ENCODE measurements at places on chromosomes 4 and X.

DNA sequence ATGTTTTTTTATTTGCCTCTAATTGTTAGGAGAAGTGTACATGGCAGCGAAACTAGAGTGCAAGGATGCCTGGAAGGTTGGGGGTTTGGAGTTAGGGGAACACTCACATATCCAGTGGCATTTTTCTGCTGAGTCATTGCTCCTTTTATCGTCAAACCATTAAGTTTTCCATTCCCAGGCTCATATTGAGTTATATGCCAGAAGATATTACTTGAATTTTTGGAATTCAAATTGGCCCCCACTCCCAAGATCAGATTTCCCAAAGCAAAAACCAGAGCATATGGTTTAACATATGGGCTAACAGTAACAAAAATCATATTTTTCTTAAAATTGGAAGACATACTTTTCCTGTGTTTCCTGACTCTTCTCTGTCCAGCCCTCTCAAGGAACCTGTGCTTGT, 152.7 kb downstream of the FSTL5 start:
- peak; percentile 12 for DNase-seq

DNA sequence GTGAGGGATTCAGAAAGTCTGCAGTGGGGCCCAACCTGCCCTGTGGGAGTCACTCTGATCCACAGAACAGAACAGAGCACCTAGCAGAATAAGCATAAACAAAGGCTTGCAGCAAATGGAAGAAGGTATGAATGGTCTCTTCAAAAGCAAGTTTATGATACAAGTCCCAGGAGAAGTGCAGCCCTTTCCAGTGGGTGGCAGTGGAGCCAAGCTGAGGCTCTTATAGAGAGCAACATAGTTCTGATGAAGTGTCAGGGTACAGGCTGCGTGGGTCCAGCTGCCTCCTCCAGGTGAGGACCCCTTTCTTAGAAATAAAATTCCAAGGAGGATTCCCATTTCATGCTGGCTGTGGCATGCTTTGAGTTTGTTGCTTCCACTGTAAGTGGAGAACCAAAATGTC, 88.8 kb upstream of the PAK3 start:
- no peak for DNase-seq

DNA sequence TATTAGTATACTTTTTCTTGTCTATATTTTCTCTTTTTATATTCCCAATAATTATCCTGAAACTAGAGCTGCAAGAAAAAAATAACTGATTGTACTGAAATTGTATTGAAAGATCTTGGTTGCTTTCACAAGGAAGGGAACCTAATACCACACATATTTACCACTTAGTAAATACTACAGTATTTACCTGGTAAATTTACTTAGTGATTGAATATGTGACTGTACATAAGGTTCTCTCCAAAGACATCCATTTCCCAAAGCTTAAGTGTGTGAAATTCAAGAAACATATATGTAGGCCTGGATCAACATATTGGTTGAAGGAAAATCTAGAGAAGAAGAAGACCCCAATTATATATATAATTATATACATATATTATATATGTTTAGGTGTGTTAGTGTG, 1272.7 kb downstream of the C4orf33 start:
- DNase-seq = no peak

GRCh38 chr4:89196745-89197144, 85.4 kb downstream of the TIGD2 start:
- DNase-seq = peak; percentile 8

- DNase-seq = no peak
Measured at GRCh38 chr4:25485104-25485503, 108.0 kb downstream of the ANAPC4 start.

- DNase-seq = peak; percentile 33
Measured at GRCh38 chr4:25258980-25259578, 25.2 kb downstream of the PI4K2B start.

DNA sequence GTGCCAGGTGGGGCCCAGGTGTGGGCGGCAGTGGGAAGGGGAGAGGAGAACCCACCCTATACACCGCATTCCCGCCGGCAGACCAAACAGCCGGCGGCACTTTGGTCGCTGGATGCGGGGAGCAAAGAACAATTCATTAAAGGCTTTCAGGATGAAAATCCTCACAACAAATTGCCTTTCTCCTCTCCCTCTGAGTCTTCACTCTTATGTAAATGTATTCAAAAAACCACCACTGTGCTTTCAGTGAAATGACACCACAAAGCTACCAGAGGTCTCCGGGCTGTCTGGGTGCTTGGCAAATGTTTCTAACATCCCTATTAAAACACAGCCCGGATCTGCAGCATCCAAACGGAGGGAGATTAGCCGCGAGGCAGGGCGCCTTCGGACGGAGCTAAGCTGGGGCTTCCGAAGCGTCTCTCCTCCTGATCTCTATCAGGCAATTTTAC, 171.8 kb upstream of the TBL1X start:
- no peak for DNase-seq

- no peak for DNase-seq
Measured at GRCh38 chr4:4750187-4750586, 109.3 kb upstream of the MSX1 start.

DNA sequence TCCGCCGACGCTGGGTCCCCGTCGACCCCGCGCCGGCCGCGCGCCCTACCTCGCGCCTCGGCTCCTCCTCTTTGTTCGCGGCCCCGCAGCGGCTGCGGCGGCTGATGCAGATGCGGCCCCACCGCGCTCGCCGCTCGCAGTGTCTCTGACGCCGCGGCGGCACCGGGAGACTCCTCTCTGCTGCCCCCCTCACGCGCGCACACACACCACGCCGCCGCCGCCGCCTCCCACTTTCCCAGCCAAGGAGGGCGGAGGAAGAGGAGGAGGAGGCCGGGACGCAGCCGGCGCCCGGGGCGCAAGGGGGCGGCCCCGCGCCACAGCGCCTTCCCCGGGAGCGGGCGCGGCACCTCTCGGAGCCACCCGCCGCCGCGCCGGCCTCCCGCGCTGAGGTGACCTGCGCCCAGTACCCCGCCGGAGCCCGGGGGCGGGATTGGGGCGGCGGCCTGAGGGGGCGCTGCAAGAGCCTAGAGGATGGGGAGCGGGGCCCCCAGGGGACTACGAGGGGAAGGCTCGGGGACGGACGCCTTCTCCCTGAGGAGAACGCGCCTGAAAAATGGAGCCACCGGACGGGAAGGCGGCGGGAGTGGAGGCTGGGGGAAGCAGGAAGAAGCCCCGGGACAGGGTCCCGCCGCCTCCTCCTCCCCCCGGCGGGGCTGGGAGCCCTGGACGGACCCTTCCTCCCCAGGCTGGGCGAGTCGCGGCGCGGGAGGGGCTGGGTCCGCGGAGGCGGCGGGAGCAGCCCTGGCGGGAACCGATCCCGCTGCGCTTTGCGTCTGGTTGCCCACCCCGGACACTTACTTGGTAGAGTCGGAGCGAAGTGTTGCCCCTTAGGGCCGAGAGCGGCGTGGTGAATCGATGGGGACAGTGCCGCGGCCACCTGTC, at the start of gene SH3RF1:
Gene SH3RF1 (minus strand): TSS at position 147 of the 882 bp plus-strand sequence. CDS start 1,744 bp downstream, outside the sequence.
- peak; percentile 86 for DNase-seq

DNA sequence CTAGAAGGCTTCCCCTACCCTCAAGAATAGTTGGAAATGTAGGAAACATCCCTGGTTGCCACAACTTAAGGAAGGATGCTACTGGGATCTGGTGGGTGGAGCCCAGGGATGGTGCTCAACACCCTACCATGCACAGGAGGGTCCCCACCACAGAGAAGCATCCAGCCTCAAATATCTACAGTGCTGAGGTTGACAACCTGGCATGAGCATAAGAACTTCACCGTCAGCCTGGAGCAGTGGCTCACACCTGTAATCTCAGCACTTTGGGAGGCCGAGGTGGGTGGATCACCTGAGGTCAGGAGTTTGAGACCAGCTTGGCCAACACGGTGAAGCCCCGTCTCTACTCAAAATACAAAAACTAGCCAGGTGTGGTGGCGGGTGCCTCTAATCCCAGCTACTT, 24.0 kb upstream of the ASMTL start:
- DNase-seq = no peak

GRCh38 chr4:158667651-158668198, 4.0 kb downstream of the C4orf46 start:
- DNase-seq = peak; percentile 48

- no peak for DNase-seq
Measured at GRCh38 chrX:72078411-72078810, 53.3 kb downstream of the RTL5 start.
